A673 (cell line): ENCODE measurements at places on chromosomes 5 and 9.
A peak's percentile ranks its signal among the peaks of the same experiment; 100 is the strongest.

GRCh38 chr9:86706391-86706790 is 240.9 kb downstream of the GAS1 start:
- no peak for DNase-seq

DNA sequence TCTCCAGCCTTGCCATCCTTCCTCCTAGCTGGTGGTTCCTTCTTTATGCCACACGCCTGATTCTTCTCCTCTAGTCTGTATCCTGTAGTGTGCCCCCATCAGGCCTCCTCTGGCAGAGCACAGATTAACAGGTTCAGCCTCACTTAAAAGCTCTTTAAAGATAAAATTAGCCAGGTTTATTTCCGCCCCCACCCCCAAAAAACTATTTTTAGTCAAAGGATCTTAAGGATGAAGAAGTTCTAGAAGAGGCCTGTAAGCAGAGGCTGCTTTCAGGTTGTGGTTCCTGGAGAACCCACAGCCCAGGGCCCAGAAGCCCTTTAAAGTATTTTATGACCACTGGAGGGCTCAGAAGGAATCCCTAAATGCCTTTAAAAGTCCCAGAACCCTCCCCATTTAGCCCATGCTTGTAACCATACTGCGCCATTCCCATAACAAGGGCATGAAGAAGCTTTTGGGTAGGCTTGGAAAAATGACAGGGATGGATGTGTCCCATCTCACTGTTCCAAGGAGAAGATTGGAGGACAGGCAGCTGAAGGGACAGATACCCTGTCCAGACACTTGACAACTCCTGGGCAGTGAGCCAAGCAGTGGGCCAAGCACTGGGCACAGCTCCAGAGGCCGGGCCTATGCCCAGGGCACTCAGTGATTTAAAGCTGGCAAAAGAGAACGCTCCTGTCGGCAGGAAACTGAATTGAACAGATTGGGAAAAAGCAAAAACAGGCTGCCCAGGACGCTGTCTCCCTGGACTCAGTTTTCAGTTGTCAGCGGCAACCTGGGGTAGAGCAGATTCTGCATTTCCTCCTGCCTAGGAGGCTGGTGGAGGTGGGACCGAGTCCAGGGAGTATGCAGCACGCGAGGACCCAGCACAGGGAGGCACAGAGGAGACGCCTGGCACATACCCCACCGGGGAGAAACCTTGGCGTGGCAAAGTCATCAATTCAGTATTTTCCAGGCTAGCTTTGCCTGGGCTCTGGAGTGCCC is 106.3 kb upstream of the SSBP2 start:
- DNase-seq, result peak; percentile 40

DNA sequence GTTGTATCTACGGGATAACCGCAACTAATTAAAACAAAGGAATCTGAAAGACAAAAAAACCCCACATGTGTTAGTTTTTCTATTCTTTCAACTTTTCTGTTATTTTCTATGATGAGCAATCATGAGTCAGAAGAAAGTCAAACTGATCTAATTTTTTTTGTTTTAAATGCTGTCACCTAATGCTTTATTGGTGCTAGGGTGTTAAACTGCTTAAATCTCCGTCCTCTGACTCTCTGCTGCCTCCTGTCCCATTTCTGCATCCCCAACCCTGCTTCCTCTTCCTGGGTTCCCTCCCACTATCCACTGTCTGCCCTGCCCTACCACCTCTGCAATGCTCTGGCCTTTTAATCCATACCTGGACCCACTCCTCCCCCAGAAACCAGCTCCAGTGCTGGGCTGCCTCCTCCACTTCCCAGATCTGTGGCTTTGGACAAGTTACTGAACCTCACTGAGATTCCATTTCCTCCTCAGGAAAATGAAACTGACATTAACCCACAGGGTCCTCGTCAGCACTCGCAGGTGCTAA is 15.7 kb downstream of the PTPN3 start:
- no peak for DNase-seq

DNA sequence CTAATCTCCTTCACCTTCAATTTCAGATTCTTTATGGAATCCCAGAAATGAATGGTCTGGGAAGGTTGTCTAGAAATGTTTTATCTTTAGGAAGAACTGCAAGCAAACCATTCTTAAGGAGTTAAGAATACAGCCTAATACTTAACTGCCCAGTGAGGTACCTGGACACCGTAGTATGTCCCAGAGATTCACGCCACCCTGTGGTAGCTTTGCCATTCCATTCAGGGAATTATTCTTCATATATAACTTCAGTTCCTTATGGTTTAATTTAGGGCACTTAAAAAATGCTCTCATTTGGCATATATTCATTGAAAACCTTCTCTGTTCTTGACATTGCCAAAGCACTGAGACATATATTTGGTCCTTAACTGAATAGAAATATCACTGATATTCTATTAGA is 49.7 kb downstream of the ACTBL2 start:
- DNase-seq, result no peak

DNA sequence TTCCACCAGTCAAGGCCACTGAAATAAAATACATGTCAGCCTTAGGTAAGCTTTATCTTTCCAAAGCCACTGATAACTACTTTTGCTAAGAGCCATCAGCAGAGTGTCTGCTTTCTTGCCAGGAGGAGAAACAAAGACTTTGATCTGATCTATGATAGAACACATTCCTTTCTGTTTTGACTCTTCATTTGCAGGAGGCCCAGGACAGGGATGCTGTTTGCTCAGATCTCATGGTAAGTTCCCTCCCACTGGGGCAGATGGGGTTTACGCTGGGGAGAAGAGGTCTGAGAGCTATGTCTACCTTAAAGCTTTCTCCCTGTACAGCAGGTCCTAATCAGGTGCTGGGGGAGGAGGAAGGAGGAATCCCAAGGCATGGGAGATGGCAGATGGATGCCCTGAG is 497.6 kb downstream of the NTRK2 start:
- DNase-seq, result no peak

GRCh38 chr9:122186777-122187470 is 27.2 kb downstream of the MORN5 start:
- DNase-seq, result no peak

DNA sequence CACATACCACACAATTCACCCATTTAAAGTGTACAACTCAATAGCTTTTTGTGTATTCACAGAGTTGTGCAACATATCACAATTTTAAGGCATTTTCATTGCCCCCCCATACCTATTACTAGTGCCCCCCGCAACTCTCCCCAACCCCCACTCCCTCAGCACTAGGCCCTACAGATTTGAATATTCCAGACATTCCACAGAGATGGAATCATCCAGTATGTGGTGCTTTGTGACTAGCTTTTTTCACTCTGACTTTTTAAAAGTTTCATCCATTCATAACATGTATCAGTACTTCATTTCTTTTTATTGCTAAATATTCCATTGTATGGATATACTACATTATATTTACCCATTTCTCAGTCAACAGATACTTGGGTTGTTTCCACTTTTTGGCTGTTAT is 102.9 kb upstream of the LRRTM2 start:
- DNase-seq, result no peak

DNA sequence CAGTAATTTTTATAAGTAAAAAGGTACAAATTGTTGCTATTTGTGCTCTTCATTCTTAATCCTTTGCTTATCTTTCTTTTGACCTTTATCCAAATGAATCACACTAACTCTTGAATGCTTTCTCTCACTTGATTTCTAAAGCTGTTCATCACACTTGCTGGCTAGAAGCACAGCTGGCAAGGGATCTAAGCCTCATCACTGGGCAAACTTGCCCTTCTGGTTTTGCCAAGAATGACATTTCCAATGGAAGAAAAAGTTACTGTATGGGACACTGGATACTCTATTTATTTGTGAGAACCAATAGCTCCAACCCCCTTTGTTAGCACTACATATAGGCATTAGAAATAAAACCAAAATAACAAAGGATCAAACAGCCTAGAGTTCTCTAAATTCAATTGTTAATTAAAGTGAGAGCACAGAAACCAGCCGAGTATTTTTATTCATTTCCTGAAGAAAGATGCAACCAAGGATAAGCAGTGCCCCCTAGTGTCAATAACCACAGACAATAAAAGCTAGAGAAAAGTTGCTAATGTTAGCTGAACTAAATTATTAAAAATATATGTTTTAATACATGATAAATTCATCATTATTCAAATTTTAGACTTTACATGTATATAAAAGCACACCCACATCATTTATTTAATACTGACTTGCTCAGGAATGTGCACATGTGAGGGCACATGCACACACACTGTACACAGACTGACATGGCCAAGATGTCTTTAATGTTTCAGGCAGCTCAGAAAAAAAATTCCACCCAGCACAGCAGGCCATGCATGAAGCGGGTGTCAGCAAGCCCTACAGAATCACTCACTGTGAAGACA is 59.8 kb upstream of the POU5F2 start:
- peak; percentile 63 for DNase-seq

GRCh38 chr5:31165729-31166128 is 27.8 kb upstream of the CDH6 start:
- no peak for DNase-seq

DNA sequence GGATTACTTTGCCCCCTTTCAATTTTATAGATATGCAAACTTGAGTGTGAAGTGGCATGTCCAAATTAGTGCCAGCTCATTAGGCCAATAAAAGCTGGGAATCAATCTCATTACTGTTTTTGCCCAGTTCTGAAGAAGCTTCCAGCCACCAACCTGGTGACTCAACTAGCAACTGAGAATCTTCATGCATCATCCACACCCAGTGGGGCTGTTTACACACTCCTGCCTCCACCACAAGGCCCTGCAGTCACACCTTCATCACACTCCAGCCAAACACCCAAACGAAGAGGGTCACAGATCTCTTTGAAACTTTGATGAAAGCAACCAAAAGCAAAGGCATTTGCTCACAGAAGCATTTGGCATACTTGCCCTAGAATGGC is 41.3 kb upstream of the S1PR3 start:
- DNase-seq, result peak; percentile 45

- no peak for DNase-seq
Observed at GRCh38 chr5:66870708-66871107, 274.5 kb downstream of the MAST4 start.

GRCh38 chr5:132055808-132056609 is 4.4 kb upstream of the IL3 start:
- no peak for DNase-seq

GRCh38 chr9:86531971-86532640 is 177.9 kb upstream of the TUT7 start:
- no peak for DNase-seq

GRCh38 chr9:35726931-35727330 is 5.1 kb downstream of the TLN1 start:
- DNase-seq, result no peak

DNA sequence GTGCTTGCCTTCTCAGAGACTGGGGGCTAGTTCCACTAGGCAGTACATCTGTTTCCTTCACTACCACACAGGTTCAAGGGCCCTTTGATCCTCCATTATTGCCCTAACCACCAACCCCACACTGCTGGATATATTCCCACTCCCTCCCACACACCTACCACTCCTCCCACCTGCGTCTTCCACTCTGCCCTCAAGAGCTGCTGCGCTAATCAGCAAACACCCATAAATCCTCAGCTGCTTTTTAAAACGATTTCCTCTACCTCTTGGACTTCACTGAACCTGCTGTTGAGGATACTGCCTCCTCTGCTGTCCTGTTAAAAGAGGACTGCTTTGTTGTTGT is 120.9 kb downstream of the MAPKAP1 start:
- no peak for DNase-seq

DNA sequence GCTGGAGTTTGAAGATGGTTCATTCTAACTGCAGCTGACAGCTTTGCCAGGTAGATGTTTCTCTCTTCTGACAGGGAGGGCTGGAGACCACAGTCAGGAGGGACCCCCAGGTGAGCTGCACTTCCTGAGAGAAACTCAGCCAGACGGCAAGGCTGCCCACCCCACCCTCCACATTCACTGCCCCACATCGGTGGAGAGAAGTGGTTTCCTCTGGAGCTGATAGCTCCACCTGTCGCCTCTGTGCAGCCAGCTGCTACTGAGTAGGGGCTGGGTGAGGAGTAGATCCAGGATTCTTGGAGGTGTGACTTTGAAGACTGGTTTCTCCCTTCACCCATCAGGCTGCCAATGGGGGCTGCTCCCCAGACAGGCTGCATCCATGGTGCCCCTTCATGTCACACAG is 175.0 kb downstream of the CARTPT start:
- DNase-seq, result no peak

GRCh38 chr9:136714893-136715274 is 2.5 kb downstream of the DIPK1B start:
- no peak for DNase-seq

DNA sequence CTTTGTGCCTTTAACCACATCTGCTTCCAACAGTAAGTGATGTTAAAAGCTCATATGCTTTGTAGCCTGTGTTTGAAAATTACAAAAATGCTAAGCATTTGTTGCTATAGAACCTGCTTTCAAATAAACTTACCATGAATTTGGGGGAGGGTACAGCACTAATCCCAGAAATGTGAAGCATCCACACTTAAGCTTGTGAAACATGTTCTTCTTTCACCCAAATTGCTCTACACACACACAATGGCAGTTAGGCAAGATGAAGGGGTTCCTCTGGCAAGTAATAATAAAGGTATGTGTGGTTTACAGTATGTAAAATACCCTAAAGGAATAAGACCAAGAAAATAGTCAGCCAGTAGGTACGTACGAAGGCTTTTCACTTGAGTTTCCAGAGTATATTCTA is 165.6 kb downstream of the SMARCA2 start:
- no peak for DNase-seq

GRCh38 chr5:108801776-108802175 is 54.1 kb downstream of the FER start:
- DNase-seq, result peak; percentile 63

GRCh38 chr5:146059460-146060220 is 45.7 kb downstream of the PLAC8L1 start:
- DNase-seq, result no peak

DNA sequence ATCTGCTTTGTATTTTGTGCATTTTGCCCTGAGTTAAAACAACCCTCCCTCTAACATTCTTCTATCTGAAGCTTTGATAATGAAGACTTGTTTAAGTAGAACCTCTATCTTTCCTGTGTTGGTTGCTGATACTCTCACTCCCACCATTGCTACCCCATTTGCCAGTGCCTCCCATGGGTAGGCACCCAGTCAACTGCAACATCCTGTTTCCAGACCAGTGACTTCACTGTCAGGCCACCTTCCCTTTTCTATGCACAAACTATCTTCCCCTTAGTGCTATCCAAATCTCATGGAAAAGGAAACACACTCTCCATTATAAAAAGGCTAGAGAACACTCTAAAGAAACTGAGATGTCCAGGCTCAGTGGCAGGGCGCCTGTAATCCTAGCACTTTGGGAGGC is 5.6 kb upstream of the IARS1 start:
- no peak for DNase-seq

DNA sequence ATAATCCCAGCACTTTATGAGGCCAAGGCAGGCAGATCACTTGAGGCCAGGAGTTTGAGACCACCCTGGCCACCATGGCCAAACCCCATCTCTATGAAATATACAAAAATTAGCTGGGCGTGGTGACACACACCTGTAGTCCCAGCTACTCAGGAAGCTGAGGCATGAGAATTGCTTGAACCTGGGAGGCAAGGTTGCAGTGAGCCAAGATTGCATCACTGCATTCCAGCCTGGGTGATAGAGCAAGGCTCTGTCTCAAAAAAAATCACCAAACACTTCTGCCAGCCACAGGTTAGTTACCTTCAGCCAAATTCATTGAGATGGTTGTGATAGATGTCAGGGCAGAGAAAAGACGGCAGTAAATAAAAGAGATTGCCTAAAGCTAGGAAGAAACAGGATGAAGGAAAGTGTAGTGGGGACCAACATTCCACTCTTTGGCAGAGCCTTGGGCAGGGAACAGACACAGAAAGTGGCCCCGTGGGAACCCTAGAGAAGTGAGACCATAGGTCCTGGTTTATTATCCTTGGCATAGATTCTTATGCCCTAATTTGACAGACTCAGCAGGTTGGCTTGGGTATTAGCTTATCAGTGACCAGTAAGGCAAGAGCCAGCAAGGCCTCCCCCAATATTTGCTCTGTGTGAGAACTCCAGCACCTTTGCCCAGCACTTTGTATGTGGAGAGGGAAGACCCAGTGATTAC is 5.5 kb upstream of the CEP120 start:
- no peak for DNase-seq
